Fibroblast of upper back skin (primary cell): ENCODE measurements at places on chromosomes 7 and 10.

DNA sequence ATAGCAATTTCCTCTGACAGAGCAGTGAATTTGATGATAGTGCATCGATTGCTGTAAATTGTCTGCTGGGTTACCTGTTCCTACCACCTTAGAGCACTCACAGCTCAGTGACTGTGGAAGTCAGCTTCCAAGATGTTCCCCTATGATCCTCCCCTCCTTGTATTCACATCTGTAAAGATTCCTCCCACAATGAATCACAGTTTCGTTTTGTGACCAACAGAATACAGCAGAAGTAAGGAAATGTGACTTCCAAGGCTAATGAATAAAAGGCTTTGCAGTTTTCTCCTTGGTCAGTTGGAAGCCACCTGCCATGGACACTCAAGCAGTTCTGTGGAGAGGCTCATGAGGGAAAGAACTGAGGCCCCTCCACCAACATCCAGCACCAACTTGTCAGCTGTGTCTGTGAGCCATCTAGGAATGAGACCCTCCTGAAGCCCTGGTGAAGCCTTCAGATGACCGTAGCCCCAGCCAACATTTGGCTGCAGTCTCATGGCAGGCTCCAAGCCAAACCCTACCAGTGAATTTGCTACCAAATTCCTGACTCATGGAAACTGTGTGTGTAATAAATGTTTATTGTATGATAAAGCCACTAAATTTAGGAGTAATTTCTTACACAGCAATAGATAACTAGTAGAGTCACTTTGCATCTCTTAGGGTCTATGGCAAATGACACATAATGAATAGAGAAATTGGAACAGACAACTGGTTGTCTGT, 309.5 kb upstream of the NPVF start:
- no peak for DNase-seq

GRCh38 chr10:110169586-110169985, 37.8 kb upstream of the MXI1 start:
- no peak for DNase-seq

- no peak for DNase-seq
Measured at GRCh38 chr7:158997471-158997870, 141.1 kb downstream of the DYNC2I1 start.

GRCh38 chr7:78993341-78993740, 460.1 kb downstream of the MAGI2 start:
- no peak for DNase-seq

- DNase-seq = no peak
Measured at GRCh38 chr7:87058744-87059524, 520 bp downstream of the ELAPOR2 start.
